ENCODE measurements at places on chromosomes 13 and 19. TPM values are rescaled to one million over a fixed set of nuclear protein-coding genes. Genes with fewer than 3 reads are reported as not detected.

The ASF1B gene
- polyA plus RNA-seq: 0.29 TPM

The VSTM2B gene
- not detected for polyA plus RNA-seq

GRCh38 chr19:39031368-39032062 is 834 bp downstream of the FBXO27 start:
- DNase-seq: peak; percentile 94

- no peak for DNase-seq
Observed at GRCh38 chr13:110625771-110626321, 10.5 kb downstream of the NAXD start.

DNA sequence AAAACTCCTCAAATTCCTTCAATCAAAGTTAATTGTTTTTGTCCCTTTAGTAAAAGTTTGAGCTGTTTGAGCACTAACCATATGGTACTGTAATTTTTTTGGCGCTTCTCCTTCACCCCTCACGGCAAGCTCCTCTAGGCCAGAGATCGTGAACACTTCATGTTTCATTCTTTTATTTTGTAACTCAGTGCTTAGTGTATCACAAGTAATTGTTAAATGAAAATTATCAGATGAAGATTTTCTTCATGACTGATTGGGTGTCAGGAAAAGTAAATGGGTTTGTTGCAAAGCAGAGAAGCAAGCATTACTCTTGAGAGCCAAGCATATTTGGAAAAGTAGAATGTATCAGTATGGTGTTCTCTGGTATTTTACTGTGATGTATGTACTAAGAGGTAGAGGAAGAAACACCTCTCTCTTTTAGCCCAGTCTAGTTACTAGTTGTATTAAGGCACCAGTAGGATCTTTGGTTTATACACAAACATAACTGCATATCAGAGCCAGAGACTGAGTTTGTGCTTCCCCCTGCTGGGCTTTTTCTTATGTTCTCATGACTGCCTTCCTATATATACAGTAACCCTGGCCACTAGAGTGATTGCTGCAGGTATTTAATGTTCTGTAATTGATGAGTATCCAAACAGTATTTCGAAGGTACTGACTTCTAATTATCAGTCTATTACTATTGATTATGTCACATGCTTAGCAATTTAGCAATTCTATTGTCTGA is 202.3 kb upstream of the KLHL1 start:
- DNase-seq: no peak

All from right cardiac atrium (tissue), 5 donors.